CD4-positive, alpha-beta T cell treated with Interleukin-4 for 1 hour (primary cell): ENCODE measurements at places on chromosomes 12 and 14.

DNA sequence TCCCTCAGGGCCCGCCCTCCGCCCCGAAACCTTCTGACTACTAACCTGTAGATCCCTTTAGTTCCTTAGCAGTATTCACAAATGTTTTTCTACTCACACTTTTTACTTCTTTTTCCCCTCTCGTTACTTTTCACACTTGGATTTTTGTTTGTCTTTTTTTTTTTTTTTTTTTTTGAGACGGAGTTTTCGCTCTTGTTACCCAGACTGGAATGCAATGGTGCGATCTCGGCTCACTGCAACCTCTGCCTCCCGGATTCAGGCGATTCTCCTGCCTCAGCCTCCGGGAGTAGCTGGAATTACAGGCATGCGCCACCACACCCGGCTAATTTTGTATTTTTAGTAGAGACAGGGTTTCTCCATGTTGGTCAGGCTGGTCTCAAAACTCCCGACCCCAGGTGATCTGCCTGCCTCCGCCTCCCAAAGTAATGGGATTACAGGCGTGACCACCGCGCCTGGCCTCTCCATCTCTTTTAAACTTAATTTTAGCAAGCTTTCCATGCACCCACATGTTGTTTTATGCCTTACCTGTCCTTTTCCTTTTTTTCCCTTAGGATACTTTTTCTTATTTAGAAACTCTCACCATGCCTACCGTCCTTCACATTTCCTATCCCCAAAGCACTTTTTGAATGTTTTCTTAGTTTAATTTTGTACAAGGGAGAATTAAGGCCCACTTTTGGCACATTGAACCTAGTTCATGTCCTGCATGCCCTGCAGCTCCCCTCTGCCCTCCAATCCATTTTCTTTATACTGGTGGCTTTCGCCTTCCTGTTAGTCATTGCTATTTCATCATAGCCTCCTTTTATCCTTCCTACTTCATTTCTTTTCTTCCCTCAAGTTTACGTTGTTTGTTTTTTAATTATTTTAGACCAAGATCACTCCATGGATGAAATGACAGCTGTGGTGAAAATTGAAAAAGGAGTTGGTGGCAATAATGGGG lies 1.1 kb downstream of the SP1 start:
- no peak for DNase-seq

- no peak for DNase-seq
Observed at GRCh38 chr14:55518391-55518790, 61.6 kb upstream of the KTN1 start.

GRCh38 chr12:53623548-53624385 lies 2.4 kb downstream of the ATF7 start:
- no peak for DNase-seq

DNA sequence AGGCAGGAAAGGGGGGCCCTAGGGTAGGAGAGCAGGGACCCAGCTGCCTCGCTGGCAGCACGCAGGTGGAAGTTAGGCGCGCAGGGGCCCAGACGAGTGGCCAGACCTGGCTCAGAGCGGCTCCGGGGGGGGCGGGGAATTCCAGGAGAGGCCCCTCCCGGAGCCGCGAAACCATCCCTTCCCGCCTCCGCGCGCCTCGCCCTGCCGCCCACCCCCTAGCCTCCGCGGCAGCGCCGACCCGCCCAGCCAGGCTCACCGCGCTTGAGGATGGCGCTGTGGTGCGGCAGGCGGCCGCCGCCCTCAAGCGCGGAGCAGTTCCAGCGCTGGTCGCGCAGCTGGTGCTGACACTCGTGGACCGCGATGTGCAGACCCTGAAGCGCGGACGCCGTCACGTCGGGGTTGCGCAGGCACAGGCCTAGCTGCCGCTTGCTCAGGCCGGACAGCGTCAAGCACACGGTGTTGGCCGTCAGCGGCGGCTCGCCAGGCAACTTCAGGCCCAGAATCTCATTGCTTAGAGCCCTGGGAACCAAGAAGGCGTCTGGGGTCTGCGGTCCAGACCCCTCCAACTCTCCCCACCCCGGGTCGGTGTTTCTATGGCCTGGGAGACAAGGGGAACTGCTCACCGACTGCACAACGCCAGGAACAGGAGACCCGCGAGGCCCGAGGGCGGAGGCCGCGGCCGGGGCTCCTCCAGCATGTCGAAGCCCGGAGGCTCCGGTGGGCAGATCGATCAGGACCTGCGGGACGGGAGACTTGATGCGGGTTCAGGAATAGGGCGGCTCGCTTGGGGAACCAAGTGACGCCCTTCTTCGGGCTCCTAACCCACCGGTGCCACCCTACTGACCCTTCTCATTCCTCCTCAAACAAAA lies 1.5 kb downstream of the WNT10B start:
- no peak for DNase-seq

DNA sequence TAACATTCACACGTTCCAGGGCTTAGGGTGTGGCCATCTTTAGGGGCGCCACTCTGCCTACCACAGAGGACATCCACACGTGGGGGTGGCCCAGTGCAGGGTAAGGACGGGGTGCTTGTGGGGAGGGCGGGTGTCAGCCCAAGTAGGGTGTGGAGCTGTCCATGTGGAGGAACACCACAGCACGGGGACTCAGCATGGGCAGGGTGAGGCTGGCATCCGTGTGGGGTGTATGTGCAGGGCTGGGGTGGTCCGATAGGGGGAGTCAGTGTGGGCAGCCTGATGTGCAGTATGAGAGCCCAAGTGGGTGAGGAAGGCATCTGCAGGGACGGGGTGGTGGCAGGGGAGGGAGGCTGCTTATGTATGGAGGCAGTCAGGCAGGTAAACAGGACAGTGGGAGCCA lies 17.7 kb downstream of the PSMC1 start:
- no peak for DNase-seq
